NCI-H510A (cell line): ENCODE measurements at places on chromosomes 5 and 9.

DNA sequence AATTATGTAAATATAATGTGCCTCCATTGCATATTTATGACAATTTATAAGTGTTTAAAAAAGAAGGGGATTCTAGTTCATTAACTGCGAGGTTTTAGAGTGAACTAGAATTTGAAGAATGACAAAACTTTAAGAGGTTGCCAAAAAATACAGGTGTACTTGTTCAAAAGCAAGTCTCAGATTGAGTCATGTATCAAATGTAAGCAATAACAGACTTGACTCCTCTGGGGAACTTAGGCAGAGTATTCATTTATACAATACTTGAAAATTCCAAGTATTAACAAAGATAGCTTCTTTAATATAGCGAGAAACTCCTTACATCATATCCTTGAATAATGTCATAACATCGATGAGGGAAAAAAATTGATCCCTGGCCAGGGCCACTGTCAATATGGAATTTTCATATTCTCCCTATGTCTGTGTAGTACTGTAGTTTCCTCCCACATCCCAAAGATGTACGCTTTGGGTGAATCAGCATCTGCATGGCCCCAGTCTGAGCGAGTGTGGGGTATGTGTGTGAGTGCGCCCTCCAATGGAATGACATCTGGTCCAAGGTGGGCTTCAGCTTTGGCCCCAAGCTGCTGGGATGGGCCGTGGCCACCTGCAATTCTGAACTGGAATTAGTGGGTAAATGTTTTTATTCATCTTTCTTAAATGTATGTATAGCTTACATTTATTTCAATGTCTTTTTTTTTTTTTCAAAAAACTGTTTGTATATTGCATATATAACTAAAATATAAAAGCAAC lies 70.1 kb downstream of the RIC1 start:
- no peak for DNase-seq

GRCh38 chr9:29806937-29807618 lies 2233.8 kb upstream of the C9orf72 start:
- DNase-seq = no peak

DNA sequence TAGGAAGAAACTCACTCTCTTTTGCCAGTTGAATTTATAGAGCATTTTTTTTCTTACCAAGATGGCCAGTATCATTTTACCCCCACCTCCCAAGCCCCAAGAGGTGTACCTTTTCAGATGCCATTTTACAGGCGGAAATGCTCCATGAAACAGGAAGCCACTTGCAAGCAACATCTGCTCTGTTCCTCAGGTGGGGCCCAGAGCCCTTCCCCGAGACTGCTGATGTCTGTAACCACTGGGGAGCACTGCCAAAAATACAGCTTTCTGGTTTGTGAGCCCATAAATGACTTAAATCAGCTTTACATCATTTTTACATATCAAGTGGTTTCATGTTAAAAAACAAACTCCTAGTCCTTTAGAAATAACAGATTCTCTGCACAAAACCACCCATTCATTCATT lies 42.9 kb upstream of the GARNL3 start:
- DNase-seq = no peak

DNA sequence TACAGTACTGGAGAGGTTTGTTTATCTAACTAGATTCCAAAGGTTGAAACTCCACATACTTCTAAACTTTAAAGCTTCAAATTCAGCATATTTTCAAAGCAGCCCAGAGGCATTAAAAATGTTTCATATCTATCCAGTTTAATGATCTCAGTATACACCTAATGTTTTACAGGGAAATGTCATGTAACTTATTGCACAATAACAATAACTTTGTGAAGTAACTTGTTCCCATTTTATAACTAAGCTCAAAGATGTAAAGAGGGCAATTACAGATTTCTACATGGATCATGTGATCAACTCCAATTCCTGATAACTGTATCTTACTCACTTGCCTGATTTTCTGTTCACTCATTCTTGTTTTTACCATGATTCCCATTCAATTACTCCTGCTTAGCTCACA lies 610.0 kb downstream of the TAF11L14 start:
- no peak for DNase-seq

DNA sequence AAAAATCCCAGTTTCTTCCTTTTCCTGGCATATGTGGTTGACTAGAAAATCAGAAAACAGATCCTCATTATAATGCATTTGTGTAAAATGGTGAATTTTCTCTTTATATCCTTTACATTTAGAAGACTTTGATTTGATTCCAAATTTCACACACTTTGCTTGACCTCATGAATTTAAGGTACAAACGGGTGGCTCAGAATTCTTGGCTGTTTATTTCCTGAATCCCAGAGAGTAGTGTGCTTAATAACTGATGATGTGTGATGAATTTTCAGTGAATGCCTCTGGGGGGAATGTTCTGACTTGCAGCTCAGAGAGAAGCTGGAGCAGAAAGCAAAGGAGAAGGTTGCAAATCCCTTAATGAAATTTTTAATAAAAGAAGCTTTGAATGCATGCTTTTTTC lies 126.8 kb downstream of the SPATA31D1 start:
- no peak for DNase-seq

GRCh38 chr9:109681301-109681700 lies 98.7 kb upstream of the PALM2AKAP2 start:
- DNase-seq = no peak

- peak; percentile 41 for DNase-seq
These were observed at the start of gene ERGIC1 for GRCh38 chr5:172833686-172834414. Gene ERGIC1, plus strand, starts transcription at chr5:172834251. Its CDS starts 163 bp downstream, at chr5:172834414.

GRCh38 chr5:31273631-31274378 lies 80.3 kb downstream of the CDH6 start:
- DNase-seq = no peak
